GM19239 (cell line): ENCODE measurements at places on chromosomes 2 and 18.

GRCh38 chr2:96875498-96876268 is 5.8 kb upstream of the SEMA4C start:
- DNase-seq = no peak

- no peak for DNase-seq
Measured at GRCh38 chr2:125553768-125554167, 1102.2 kb upstream of the GYPC start.

GRCh38 chr2:206851521-206851920 is 86.1 kb downstream of the FASTKD2 start:
- DNase-seq = no peak

- no peak for DNase-seq
Measured at GRCh38 chr2:52335727-52336126, 1303.8 kb upstream of the NRXN1 start.

GRCh38 chr18:60022671-60023276 is 123.0 kb downstream of the PMAIP1 start:
- DNase-seq = no peak

DNA sequence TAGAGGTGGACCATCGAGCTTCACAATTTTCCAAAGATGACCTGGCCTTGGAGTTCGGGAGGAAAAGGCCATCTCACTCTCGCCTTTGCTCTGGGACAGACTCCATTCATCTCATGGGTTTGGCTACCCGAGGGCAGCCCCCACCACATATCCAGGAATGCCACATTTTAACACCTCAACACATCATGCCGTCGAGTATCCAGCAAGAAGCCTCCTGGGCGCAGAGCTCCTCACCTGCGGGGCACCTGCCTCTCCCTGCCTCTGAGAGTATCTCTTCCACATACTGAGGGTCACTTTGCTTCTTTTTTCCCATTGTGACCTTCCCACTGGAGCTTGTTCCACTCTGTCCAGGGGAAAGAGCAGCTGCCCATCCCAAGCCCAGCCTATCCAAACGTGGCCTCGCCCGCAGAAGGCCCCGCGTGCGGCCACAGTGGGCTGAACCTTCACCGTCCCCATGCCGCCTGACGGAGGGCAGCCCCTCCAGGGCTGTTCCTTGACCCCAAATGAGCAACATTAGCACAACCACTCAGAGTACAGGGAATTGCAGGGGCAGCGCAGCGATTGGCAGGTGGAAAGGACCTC is 5.5 kb upstream of the LIMS2 start:
- DNase-seq = no peak

DNA sequence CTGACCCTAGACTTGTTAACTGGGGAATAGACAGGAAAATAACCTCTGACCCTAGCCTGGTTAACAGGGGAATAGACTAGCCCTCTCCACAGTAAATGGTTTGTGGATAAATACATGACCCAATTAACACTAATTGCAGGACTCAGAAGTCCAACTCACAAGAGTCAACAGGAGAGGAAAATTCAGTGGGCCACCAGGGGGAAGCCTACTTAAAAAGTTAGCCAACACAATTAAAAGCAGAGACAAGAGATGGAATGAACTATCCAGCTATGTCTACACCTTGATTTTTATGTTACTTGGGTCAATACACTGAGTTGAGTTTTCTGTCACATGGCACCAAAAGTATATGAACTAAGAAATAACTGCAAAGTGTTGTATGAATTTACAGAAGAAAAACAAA is 158.8 kb upstream of the SLC39A10 start:
- no peak for DNase-seq
